ENCODE measurements at places on chromosomes 2 and 18.

- DNase-seq: no peak
These were observed 226.4 kb upstream of the SALL3 start for GRCh38 chr18:78753240-78753639.

DNA sequence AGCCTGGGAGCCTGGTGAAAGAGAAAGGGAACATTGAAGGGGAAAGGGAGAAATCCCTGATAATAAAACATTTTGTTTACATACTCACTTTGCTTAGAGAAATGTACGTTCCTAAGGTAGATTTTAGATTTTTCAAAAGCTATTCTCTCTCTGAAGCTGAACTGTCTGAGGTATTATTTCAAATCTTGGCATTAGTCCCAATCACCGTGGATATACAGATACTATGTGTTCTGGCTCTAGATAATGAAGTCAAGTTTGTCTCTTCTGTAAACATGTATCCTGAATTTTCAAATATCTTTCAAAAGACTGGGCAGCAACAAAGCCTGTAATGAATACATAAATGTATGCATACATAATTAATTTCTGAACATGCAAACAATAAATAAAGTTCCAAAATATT lies 1104.2 kb upstream of the FAM98A start:
- no peak for DNase-seq

DNA sequence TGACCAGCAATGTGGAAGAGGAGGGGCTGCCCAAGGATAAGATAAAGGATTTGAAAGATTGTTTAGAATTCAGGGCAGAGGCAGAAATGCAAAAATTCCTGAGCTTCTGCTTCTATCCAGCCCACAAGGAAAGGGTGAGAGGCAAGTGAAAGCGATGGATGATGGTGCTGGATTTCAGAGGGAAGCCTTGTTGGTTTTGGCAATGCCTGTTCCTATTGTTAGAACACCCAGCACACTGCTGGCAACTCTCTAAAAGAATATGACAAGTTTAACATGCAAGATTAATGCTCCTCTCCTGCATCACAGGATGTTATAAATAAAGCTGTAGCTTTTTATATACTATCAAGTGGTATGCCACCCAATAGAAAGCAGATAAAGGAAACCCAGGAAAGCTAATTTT lies 92.6 kb downstream of the ZNF385B start:
- no peak for DNase-seq

DNA sequence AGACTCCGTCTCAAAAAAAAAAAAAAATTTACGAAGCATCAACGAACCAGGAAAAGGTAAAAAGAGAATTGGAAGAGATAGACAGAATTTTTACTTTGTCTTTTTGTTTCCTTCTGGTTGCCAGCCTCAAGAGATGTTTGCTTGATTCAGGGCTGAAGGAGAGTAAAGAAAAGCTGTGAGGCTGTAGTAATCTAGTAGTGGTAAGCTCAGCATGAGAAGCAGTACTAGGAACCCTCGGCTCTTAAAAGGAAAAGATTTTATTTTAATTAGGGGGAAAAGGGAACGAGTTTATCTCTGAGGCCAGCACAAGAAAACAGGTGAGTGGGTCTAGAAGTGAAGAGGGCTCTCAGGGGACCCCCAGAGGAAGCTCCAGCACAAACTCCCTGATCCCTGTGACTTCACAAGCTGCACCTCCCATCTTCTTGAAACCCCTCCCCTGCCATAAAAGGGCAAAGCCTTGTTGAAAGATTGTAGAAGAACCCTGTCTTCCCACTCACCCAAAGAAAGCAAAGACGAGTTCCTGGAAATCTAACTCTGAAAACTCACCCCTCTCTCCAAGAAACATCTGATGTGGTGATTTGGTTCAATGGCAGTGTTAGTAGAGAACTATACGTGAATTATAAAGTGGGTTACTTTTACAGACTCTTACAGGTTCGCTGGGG lies 8.6 kb downstream of the RBMS1 start:
- DNase-seq: peak; percentile 42

DNA sequence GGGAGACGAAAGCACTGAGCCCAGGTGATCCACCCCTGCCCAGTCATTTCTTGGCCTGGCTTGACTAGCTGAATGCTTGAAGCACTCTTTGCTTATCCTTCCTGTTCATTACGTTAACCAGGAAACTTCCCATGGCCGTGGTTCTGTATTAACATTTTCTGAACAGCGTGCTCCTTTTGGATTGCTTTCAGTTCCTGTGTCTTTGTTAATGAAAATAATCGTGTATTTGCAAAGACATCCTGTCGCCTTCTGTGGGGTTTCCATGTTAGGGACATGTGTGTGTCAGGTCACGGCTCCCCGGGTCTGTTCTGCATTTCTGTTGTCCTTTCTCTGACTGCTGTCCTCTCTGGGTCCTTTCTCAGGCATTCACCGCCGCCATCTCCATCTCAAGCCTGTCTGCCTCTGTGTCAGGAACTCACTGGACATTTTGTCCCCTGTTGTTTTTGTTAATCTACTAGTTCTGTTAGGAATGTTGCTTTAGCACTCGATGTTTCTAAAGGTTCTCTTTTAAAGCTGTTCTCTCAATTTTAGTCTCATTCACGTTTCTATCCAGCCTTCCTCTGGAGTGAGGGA lies 434.1 kb upstream of the HS6ST1 start:
- DNase-seq: no peak

DNA sequence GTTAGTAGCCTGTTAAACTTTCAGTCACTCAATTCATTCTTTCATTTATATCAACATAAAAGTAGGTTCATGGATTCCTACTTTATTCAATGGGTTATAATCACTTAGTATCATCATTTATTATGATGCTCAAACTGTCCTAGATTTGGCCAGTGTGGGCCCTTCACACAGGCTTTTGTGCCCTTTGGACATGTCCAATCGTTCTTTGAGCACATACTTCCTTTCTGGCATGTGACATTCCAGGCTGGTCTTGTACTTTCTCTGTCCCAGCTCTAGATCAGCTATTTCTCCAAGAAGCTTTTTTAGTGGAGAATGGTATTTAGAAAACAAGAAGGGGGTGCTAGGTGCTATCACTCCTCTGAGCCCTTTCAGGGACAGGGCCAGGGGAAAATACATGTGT lies 11.5 kb downstream of the POLR1A start:
- DNase-seq: no peak

All from activated CD4-positive, alpha-beta T cell treated with anti-CD3 and anti-CD28 coated beads, Interleukin-2, amount 10 ng/mL, durations not matched to agents 7 days and 5 days (primary cell).